ENCODE measurements at places on chromosomes 3 and 15.

DNA sequence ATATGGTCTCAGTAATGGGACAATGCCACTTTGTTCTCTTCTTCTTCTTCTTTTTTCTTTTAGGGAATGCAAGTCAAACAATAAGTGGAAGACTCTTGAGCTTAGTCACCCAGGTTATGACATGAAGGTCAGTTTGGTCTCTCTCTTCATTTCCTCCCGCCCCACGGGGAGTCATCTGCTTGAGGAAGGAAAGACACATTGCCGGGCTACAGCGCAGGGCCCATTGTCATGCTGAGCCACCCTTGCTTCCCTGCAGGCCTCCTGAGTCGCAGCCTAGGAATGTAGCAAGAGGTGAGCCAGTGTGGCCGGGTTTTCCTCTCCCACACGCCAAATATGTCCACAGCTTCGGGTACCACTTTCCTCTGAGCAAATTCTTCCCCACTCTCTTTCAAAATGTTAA, 47.6 kb downstream of the RAP2B start:
- DNase-seq = no peak

- DNase-seq = no peak
Measured at GRCh38 chr3:143514874-143515273, 333.4 kb downstream of the SLC9A9 start.

DNA sequence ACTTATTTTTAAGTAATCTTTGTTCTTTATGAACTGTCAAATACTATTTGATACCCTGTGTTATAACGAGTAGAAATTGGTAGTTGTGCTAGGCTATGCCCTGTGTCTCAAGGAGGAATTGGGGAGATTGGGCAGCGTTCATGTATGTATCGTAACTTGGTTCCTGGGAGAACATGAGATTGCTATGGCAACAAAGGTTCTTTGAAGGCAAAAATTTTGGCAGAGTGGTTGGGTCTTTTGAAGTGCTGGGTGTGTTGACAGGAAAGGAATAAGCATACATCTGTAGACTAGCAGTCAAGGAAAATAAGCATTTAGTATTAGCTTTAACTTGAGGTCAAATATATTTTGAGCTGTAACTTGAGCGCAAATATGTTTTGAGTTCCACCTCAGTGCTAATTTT, 45.3 kb downstream of the TCF12 start:
- no peak for DNase-seq

DNA sequence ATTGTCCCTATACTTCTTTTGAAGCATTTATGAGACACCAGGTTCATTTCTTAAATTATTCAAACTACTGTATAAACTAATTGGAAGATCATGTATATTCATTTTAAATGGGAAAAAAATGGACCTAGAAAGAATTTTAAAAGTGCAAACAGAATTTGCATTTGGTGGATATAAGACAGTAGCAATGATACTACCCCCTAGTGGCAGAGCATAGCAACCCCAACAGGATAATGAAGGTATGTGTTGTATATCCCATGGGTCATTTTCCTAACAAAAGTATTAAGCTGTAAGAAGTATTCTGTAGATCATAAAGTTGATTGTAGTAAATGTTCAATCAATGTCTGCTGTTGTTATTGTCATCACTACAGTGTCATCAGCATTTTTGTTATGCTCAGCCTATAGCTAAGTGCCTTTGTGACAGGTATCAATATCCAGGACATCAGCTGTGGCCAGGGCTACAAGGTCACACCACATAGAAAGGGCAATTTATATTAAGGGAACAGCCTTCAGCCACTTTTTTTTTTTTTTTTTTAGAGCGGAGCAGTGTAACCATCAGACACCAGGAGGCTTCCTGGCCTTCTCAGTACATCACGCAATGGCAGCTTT, 175.8 kb downstream of the FOXB1 start:
- DNase-seq = no peak
